NCI-H460 (cell line): ENCODE measurements at places on chromosomes 2 and 18.
A peak's percentile ranks its signal among the peaks of the same experiment; 100 is the strongest.

DNA sequence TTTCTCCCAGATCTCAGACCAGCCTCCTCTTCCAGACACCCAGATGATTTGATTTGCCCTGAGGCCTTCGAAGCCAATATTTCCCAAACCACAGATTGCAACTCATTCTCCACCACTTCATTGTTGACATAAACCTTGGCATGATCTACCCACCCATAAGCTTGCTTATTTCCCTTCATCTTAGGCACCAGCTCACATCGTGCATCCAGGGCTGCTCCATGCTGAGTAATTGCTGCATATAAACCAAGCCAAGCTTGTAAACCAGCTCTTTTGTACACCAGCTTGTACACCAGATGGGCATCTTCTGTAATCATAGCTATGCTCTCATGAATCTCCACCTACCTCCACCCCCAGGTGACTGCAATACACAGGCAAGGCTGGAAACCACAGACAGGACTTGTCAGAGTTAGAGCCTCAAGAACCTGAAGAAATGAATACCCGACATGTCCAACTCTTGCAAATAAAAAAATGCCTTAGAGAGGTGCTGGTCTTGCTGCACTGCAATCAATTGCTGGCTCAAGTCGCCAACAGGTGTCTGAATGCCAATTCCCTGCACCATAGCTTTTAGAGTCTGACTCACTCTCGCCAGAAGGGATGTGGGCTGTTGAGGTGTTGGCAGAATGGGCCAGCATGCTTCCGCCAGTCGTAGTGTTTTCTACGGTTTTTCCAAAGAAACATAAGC, 31.5 kb downstream of the TRABD2A start:
- DNase-seq: no peak

- DNase-seq: no peak
Measured at GRCh38 chr2:10661846-10662245, 27.9 kb downstream of the NOL10 start.

DNA sequence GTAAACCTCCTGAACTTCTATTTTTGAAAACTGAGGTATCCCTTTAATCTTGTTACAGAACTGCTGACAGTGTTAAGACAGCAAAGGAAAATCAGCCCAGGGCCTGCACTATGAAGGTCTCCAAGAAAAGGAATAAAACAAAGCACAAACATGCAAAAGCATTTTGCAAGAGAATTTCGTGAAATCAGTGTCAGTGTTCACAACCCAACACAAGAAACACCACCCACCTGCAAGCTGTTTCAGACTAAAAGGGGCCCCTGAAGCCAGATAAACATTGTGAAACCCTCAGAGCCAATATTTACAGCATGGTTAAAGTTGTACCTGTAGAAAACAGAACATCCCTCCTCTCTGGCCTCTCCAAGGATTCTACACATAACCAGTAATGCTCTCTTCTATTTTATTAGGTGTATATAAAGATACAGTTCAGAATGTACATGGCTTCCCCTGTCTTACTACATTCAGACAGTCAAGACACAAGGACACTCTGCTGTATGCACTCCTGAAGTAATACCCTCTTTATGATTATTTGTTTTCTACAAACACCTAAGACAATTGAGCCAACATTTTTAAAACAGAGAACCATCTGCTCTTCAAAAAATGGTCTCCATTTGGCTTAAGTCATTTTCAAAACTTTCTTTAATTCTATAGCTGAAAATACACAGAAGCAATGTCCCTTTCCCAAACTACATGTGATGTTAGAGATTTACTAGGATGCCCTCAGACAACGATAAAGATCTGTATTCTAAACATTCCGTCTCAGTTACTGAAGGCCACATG, 149.5 kb upstream of the ZFP36L2 start:
- DNase-seq: no peak

- DNase-seq: peak; percentile 81
Measured at GRCh38 chr2:68251187-68251854, 1.0 kb downstream of the PPP3R1 start.

GRCh38 chr18:74622072-74622471, 24.4 kb downstream of the ZNF407 start:
- DNase-seq: no peak

DNA sequence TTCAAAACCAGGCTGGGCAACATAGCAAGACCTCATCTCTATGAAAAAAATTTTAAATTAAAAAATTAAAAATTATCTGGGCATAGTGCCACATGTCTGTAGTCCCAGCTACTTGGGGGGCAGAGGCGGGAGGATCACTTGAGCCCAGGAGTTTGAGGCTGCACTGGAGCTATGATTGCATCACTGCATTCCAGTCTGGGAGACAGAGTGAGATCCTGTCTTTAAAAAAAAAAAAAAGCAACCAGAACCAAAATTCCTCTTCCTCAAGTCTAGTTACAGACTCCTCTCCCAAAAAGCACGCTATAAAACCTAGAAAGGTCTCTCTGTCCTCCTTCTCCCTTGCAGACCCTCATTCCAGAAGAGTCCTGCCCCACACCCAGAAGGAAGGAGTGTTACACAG, 23.9 kb downstream of the TNFAIP6 start:
- no peak for DNase-seq

- DNase-seq: no peak
Measured at GRCh38 chr2:119179991-119180390, 21.4 kb upstream of the C1QL2 start.

DNA sequence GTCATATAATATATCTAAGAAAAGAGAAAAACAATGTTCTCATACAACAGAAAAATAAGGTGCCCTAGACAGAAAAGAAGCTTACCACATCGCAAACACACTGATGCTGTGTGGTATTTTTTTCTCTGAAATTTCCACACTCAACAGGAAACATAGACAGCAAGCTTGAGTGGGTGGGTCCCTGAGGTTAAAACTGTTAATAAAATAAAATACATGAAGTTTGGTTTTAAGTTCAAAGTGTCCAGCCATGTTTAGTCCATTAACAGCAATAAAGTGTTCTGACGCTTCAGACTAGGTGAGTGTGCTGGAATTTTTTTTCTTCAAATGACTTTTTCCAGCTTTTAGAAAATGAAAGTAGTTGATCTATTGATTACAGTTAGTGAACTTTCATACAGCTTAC, 83.3 kb upstream of the EPB41L5 start:
- DNase-seq: no peak

DNA sequence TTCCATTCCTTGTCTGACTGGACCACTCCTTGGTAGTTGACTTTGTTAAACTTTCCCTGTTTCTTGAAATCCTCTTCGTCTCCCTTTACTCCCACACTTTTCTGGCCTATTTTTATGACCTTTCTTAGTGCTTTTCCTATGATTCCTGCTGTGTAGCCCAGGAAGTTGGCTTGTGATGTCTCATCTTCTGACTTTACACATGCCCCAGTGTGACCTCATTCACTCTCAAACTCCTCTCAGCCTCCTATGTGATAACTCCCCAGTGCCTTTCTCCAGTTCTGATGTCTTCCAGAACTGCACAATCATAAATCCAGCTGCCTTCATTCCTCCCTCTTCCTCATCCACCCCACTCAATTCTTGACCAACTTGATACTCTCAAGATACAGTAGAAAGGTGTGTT, 407.6 kb downstream of the TGIF1 start:
- no peak for DNase-seq

DNA sequence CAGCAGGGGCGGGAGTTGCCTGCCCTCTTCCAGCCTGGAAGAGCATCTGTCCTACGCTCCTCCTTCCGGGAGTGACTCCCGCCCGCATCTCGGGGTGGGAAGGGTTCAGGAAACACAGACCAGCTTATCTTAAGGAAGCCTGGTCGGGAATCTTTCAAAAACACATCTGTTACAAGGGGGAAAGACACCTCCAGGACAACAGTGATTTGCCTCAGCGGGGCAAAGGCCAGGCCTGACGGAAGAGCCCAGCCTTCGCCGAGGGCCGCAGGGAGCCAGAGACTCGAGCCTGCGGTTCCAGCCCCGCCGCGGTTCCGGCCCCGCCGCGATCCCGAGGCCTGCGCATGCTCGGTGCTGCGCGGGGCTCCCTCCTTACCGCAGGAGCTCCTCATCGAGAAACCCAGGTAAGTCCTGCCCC, 38.1 kb upstream of the TGIF1 start:
- no peak for DNase-seq

DNA sequence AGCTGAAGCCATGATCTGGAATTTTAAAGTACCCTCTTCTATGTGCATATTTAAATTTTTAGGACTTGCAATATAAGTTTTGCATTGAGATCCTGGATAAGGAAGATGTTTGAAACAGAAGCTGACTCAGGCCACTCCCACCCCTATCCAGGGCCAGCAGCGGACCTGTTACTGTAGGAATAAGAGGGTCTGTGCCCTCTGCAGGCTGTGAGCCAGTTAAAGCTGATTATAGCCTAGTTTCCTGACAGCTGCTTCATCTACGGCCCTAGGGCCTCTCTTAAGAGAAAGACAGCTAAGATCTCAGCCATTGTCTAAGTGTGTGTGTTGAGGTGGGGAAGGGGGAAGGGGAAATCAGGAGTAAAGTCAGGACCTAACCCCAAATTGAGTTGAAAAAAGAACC, 234.0 kb downstream of the HAUS1 start:
- DNase-seq: no peak

DNA sequence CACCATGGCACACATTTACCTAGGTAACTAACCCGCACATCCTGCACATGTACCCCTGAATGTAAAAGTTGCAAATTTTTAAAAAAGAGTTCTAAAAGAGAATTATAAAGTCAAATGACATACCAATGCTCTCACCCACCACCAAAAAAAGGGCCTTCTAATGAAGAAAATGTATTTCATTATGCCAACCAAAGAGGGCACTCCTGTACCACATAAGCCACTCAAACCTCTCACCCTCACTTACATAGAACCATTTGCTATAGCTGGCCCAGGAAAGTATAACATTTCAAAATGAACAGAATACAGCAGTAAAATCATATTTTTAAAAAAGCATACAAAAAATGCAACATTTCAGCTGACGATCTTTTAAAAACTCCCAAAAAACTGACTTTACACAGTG, 241.5 kb upstream of the PKDCC start:
- DNase-seq: no peak

GRCh38 chr2:235005603-235006259, 53.9 kb downstream of the SH3BP4 start:
- DNase-seq: no peak

GRCh38 chr2:96960153-96960961, 26.0 kb downstream of the FAM178B start:
- peak; percentile 72 for DNase-seq

DNA sequence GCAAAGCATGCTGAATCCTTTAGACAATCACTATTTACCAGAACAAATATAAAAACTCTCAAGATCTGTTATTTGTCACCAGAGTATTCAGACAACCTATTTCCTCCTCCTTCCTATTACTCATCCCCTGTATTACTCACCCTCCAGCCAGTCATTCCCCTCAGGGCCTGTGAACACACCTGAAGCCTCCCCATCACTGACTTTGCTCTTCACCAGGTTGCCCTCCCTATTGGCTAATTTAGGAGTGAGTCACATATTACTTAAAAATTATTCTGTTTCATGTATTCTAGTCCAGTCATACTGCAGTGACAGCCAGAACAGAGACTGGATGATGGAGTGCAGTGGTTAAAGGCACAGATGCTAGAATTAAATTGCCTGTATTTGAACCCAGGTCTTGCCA, 3.7 kb upstream of the ATG16L1 start:
- DNase-seq: peak; percentile 14
